ENCODE measurements at places on chromosomes 7 and 10. TPM values are rescaled to one million over a fixed set of nuclear protein-coding genes. Genes with fewer than 3 reads are reported as not detected.
A peak's percentile ranks its signal among the peaks of the same experiment; 100 is the strongest.

ZP3 gene
- total RNA-seq = 10.2 TPM

DNA sequence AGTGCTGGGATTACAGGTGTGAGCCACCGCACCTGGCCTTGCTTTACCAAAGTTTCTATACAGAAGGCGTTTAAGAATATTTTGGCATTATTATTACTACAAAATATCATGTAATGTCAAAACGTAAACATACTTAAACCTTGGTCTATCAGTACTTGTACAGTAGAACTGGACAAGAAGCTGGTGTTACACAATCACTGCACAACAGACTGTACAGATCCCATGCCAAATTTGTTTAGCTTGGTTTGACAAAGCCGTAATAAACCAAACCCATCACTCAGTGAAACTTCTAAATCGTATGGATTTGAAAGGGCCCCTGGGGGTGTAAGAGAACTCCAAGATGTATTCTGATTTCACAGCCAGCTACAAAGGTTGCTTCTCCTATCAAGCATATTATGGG lies 51.8 kb upstream of the RHEB start:
- no peak for DNase-seq

DNA sequence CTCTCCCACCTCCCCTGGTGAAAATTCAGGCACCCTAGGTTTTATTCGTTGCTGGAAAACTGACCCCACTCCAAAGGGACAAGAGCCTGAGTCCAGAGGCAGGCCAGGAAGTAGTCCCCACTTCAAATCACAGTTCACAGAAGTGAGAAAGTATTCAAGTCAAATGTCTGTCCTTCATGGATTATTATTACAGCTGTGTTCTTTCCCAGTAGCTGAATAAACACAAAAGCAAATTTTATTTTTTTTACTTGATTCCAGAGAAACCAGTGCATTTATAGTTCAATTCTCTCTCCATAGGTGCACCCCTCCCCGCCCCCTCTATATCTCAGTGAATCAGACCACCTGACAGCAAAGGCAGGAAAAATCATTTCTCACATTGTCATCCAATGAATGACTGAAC lies 113.8 kb upstream of the COL1A2 start:
- DNase-seq = no peak

GRCh38 chr7:112517487-112517886 lies 36.7 kb downstream of the LSMEM1 start:
- DNase-seq = no peak

- peak; percentile 72 for DNase-seq
These were observed 1.8 kb upstream of the GLI3 start for GRCh38 chr7:42238709-42239366.

GRCh38 chr10:100076750-100077149 lies 4.9 kb downstream of the CPN1 start:
- DNase-seq = no peak

GRCh38 chr7:133664528-133664927 lies 411.6 kb downstream of the EXOC4 start:
- no peak for DNase-seq

DNA sequence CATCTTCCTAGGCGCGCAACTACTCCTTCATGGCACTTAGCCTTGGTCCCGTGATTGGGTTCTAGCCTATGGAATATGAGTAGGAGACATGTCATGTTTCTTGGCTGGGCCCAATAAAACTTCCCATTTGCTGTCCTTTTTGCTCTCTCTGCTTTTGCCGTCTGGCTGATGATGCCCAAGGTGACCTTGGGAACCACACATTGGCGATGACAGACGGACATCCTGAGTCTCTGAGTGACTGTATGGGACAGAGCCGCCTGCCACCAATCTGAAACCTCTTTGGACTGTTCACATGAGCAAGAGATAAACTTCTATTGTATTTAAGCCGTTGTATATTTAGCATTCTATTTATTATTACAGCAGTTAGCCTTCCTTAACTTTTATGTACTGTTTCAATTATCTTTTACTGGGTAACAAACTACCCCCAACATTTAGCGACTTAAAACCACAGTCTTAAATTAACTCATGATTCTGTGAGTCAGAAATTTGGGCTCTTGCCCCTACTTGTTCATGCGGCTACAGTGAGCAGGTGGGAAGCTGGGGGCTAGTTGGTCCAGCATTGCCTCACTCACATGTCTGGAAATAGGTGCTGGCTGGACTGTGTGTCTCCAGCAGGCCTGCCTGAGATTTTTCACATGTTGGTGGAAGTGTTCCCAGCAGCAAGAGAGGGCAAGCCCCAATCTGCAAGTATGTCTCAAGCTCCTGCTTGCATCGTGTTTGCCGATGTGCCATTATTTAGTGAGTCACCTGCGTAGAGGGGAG lies 71.7 kb downstream of the NOD1 start:
- peak; percentile 97 for DNase-seq

MYO1G gene
- not detected for total RNA-seq

DMBT1 gene
- total RNA-seq = 0.33 TPM

SPAG6 gene
- not detected for total RNA-seq

DNA sequence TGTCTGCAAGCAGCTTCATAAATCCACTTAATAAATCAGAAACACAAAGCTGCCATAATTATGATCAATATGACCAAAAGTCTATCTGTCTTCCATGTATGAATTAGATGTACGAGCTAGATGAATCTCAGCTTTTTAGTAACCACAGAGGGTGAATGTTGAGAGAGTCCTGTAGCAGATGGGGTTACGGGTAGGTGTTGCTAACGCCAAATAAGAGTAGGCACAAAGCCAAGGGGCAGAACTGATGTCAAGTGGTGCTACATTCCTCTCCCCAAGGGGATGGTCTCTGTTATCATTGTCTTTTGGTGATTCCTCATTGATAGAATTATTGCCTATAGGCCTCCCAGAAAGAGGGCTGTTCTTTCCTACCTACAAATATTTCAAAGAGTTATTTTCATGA lies 257.8 kb downstream of the PCLO start:
- DNase-seq = no peak

CARD11 gene
- 2.2 TPM for total RNA-seq

SLC26A3 gene
- not detected for total RNA-seq

WIPF3 gene
- total RNA-seq = 0.50 TPM

PDLIM1 gene
- total RNA-seq = 105 TPM

- DNase-seq = no peak
These were observed 96.2 kb downstream of the EXOC4 start for GRCh38 chr7:133349101-133349500.

GRCh38 chr10:74000892-74001669 lies 3.2 kb downstream of the VCL start:
- no peak for DNase-seq

- no peak for DNase-seq
These were observed 180.6 kb downstream of the PHTF2 start for GRCh38 chr7:77979219-77979618.

NPC1L1 gene
- not detected for total RNA-seq

DNA sequence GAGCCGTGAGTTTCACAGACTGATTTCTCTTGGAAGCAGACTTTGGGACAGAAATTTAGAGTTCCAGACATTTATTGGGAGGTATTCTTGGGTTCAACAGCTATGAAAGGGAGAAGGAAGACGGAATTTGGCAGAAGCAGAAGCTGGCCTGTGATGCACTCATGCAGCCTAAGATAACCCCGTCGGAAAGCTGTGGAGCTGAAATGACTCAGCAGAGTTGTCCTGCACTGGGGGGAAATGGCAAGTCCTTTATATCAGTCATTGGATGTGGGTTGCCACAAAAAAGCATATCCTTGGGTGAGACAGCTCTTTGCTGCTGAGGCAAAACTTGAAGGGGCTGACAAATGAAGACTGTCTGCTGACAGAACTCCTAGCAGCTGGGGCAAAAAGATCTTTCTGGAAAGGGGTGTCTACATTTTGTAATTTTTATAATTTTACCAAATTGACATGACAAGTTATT lies 11.5 kb upstream of the MICU1 start:
- DNase-seq = no peak

FAM185A gene
- 7.8 TPM for total RNA-seq

FKBP6 gene
- total RNA-seq = not detected

GRCh38 chr7:101390901-101391301 lies 28.2 kb downstream of the COL26A1 start:
- no peak for DNase-seq

- no peak for DNase-seq
These were observed 7.7 kb downstream of the DPCD start for GRCh38 chr10:101595591-101596433.

GRCh38 chr10:78899996-78900714 lies 168.6 kb upstream of the ZMIZ1 start:
- no peak for DNase-seq

DNA sequence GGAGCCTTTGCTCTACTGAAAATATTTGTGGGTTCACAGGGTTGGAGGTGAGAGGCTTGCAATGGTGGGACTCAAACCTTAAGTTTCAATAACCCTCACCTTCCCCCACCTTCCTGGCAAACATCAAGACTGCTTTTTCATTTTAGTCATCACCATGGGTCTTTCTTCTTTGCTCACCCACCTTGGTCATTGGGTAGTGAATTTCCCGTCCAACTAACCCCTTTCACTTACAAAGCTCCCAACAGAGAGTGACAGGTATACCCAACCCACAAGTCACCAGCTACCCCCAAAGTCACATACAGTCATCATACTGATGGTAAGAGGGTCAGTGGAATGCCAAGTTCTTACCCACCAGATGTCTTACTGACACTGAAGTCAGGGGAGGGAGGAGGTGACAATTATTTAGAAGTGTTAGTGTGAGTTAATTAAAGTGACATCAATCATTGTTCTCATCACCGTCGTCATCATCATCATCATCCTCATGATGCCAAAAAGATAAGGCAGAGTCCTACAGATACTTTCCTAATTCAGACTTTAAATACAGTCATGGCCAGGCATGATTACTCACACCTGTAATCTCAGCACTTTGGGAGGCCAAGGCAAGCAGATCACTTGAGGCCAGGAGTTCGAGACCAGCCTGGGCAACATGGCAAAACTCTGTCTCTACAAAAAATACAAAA lies 49.0 kb downstream of the PIK3AP1 start:
- DNase-seq = no peak

MSS51 gene
- 1.8 TPM for total RNA-seq

DNA sequence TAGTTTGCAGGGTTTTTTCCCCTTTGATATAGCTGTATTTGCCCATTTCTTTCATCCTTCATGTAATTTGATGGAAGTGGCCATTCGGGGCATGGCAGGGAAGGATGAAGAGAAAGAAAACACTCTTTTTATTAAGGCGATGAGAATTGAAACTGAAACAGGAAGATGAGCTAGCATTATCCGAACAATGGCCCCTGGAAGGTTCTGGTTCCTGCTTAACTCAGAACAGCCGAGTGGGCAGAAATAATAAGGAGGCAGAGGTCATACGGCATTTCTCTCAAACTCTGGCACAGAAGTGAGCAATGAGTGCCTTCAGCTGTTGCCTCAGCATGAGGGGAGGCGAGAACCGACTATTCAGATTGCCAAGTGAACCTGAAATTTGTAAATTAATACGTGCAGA lies 113.2 kb upstream of the MYO3A start:
- DNase-seq = no peak

TMEM178B gene
- 0.17 TPM for total RNA-seq

GRCh38 chr7:151091003-151091402 lies 4.7 kb downstream of the AGAP3 start:
- no peak for DNase-seq

CASD1 gene
- 8.8 TPM for total RNA-seq

DNA sequence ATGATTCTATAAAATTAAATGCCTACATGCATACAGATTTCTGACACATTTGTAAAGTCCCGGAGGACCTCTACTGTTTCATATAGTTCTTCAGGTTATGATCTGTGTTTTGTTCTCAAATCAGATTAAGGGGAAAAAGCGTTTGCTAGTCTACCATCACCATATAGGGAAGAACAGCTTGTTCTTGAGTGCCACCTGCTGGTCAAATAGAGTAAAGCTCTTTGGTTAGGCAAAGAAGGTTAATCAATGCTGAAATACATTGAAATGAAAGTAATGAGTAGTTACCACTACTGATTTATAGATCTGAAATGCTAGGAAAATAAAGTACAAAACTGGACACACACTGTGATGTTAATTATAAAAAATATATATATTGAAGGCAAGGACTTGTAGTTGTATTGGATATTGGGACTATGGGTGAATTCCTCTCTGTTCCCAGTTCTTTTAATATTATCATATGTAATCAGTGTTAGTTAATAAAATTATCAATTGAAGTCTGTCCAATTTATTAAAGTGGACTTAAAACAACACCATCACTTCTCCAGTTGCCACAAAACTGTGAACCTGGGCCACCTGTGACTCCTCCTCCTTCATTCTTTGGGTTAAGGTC lies 72.6 kb upstream of the PDLIM1 start:
- peak; percentile 52 for DNase-seq

- DNase-seq = no peak
These were observed 133.5 kb downstream of the GALNT11 start for GRCh38 chr7:152158801-152159587.

DNA sequence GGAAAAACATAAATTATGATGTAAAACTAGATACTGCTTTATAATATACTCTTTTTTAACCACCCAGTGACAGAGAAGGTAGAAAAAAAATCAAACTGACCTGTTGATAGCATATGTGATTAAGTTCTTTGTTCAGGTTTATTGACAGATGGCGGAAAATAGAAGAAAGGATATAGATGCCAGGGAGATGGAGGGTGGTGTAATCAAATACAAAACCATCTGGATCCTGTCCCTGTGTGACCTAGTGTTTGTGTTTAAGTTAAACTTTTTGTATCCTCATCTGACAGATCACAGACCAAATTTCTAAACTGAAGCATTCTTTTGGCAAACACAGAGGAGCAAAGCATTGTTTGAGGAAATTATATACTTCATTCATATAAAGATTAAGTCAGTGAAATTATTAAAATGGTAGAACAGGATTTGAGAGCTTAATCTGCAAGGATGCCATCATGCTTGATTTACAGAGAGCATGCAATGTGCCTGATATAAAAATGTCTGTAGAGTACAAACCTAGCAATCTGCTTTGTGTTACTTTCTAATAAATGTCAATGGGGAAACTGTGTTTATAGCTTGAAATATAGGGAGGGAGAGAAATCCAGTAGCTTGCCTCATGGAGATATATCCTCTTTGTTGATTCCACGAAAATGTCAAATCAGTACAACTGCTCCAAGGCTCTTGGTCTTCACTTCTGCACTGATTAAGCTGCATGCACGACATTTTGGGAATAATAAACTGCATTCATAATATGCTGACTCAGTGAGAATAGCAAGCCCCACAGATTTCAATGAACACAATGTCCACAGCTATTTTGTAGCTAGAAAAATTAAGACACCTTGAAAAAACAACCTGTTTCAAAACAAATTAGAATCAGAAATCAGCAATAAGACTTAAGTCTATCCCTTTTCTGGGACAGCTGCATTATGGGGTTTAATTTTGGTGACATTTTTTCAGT lies 39.0 kb downstream of the SEM1 start:
- DNase-seq = no peak

CYP2W1 gene
- not detected for total RNA-seq

- DNase-seq = peak; percentile 97
These were observed 24.1 kb downstream of the PDLIM1 start for GRCh38 chr10:95266674-95267095.

Measured in mammary epithelial cell (primary cell).